ENCODE measurements at places on chromosomes 7 and 10.

DNA sequence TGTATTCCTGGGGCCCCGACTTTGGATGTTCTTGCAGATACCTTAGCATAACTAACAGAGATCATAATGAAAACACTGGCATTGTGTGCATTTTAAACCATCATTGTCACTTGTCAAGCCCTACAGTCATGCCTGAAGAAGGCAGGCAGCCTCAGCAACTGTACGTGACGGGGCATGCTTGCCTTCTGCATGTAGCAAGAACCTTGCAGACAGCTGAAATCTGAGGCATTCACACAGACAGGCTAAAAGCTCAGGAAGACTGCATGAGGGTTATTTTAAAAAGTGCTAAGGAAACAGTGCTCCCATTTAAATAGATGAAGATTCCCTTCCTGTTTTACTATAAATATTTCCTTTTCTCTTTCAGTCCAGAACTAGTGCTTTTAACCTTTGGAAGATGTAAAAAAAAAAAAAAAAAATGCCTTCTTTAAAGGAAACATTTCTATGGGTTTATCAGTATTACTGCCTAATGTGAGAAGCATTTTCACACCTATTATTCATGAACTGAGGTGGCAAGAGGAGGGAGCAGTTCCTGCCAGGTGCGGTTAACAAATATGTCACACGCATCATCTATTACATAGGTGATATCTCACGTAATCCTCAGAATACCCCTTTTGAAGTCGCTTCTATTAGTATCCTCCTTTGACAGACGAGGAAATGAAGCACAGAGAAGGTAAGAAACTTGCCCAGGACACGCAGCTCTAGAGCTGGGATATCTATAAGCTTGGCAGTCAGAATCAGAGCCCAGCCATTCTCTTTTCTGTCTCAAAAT lies 88.1 kb downstream of the PRKCQ start:
- DNase-seq: no peak

GRCh38 chr10:7045891-7046599 lies 364.8 kb downstream of the SFMBT2 start:
- no peak for DNase-seq

GRCh38 chr7:147406521-147407135 lies 1183.9 kb upstream of the C7orf33 start:
- no peak for DNase-seq

GRCh38 chr10:61792921-61793320 lies 108.6 kb upstream of the ARID5B start:
- no peak for DNase-seq

DNA sequence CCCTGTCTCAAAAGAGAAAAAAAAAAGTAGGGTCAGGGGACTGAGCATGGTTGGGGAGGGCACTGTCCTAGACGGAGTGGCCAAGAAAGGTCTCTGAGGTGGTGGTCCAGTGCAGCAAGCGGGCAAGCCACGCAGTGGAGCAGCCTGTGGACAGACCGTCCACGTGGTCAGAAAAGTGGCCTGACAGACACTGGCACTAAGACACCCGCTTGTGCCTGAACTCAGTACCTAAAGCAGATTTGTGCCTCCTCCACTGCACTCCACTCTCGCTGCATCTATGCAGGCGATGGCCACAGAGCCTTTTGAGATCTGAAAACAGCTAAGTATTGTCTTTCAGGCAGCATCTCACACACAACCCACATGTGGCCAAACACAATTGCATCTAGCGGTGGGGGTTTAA lies 8.8 kb downstream of the ASB10 start:
- no peak for DNase-seq

- no peak for DNase-seq
These were observed 10.4 kb downstream of the TNS3 start for GRCh38 chr7:47571331-47572093.

GRCh38 chr10:30489346-30489745 lies 55.4 kb downstream of the MAP3K8 start:
- no peak for DNase-seq

DNA sequence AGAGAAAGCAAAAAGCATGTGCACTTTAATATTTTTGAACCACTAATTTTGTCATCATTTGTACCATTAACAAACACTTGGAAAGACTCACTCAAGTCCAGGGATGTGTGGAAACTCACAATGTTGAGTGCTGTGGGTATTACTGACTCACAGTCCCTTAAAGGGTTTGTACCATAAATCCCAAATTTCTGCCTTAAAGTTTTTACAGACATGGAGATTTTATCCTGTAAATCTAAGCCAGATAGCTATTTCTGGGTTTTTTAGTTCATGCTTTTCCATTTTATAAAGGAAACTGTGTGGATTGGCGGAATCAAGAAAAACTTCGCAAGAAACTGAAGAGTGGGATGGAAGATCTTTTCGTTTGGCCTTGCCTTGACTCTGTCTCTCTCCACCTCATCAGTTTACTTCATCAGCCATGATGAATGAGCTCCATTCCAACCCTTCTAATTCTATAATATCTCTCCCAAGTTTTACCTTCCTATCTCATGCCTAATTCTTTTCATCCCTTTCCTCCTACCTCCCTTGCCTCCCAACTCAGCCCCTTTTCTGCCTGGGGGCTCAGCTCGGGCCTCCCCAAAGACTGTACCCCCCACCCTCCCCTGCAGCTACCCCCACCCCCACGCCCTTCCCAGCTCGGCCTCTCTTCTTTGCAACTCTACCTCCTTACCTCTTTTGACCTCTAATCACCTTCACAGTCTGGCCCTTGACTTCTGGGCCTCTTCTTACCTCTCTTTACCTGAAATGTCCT lies 218.5 kb upstream of the MKLN1 start:
- DNase-seq: no peak

GRCh38 chr7:9488555-9488954 lies 1055.1 kb downstream of the NXPH1 start:
- DNase-seq: no peak

- DNase-seq: no peak
These were observed 181.7 kb downstream of the NRP1 start for GRCh38 chr10:33152750-33153149.

GRCh38 chr7:129417073-129417472 lies 17.2 kb upstream of the STRIP2 start:
- DNase-seq: no peak
